ENCODE measurements at places on chromosomes 11 and 22. TPM values are rescaled to one million over a fixed set of nuclear protein-coding genes. Genes with fewer than 3 reads are reported as not detected.
A peak's percentile ranks its signal among the peaks of the same experiment; 100 is the strongest.

DNA sequence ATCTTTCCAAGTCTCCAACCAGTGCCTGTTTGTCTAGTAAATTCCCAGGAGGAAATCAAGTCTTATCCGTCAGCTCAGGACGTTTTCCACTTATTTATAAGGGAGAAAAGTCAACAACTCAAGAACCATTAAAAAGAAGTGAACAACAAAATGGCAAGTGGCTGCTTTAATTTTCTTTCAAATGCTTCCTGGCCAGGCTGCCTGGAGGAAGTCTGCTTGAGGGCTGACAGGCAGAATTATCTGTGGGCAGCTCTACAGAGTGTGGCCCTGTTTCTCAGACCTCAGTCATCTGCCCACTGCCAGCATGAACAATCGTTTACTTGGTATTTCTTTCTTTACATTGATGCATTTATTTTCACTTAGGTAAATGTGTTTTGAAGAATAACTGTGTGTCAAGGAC lies 281.9 kb upstream of the ISX start:
- no peak for DNase-seq

- no peak for DNase-seq
Observed at GRCh38 chr11:82874646-82875523, 25.3 kb downstream of the PRCP start.

DNA sequence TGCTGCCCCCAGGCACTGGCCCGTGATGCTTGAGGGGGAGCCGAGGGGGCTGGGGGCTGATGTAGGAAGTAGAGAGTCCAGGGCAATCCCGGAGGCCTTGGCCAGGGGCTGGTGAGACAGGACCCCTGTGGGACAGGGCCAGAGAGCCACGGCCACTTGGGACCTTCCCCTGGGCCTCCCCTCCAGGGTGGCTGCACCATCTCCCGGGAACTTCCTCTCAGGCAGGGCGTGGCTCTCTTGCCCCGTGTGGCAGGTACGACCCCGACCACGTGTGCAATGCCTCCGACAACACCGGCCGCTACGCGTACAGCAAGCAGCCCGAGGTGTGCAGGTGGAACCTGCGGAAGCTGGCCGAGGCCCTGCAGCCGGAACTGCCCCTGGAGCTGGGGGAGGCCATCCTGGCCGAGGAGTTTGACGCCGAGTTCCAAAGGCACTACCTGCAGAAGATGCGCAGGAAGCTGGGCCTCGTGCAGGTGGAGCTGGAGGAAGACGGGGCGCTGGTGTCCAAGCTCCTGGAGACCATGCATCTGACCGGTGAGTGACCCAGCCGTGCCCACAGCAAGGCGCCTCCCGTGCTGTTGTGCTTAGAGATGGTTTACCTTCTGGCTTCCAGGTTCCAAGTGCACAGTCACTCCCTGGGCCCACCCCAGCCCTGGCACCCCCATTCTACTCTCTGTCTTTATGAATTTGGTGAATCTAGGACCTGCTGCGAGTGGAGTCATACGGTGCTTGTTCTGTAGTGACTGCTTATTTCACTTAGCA lies 9.7 kb downstream of the SELENOO start:
- DNase-seq, result no peak

DNA sequence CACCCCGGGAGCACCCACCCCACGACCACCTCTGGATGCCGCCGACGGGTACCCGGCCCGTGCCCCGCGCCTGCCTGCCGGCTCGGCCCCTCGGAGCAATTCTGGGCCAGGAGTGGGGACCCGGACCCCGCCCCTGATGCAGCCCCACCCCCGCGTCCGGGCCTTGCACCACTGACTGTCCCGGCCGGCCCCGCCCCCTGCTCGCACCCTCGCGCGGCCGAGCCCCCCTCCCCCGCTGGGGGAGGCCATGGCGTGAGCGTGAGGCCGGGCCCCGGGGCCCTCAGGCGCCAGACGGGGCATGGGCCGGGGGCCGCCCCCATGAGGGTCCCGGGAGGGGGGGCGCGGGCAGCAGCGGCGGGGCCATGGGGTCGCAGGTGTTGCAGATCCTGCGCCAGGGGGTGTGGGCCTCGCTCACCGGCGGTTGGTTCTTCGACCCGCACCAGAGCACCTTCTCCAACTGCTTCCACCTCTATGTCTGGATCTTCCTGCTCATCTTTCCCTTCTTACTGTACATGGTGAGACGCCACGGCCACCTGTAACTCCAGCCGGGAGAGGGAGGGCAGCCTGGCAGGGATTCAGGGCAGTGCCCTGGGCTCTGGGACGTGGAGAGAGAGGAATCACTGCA lies 486 bp downstream of the PCNX3 start:
- DNase-seq, result no peak

DNA sequence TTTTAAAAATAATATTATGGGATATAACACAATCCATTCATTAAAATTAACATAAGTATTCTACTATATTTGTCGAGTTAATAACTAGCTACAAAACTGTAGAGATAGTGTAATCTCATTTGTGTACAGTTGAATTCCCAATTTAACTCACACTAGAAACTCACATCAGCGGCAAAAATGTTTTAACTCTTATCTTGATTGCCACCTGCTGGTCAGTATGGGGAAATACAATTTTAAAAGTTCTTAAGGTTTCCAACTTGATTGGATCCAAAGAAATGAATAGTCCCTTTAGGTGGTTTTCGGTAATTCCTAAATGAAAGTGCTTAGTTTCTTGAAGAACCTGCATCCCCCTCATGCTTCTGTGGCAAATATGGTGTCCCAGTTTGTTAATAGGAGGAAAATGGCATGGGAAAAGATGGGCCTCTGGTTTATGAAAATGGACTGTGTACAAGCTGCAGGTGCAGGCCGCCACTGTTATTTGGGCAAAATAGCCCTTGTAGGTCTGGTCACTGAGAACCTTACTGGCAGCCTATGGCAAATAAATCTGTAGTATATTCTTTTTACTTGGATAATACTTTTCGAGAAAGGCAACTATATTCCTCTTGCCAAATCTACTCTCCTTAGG lies 33.7 kb upstream of the SLC17A6 start:
- DNase-seq, result peak; percentile 10

DNA sequence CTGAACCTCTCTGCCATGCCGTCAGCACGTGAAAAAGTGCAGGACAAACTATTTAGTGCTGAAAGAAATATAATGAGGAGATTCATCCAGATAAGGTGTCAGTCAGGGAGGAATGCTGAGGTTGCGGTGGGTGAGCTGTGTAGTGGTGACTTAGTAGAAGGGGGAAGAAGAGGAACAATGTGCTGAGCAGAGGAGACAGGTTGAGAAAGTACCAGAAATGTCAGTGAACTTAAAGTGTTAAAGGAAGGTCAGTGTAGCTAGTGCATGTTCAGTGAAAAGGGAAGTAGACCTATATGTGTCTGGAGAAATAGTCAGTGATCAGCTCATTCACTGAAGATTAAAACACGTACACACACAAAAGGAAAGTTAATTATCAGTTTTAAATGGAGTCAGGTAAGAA lies 237.6 kb upstream of the CCDC179 start:
- DNase-seq, result no peak

DNA sequence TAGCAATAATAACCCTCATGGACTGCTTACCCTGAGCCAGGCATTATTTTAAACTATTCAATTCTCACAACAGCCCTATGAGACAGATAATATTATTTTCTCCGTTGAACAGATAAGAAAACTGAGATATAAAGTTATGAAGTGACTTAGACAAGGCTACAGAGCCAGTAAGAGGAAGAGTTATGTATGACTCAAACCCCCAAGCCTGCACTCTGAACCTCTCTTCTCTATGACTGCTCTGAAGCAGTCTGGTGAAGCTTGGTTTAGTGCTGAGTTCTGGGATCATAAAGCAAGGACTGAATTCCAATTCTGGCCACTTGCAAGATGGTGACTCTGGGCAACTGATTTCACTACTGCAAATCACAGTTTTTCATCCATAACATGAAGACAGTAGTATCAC lies 34.5 kb downstream of the TNKS1BP1 start:
- DNase-seq, result no peak

GRCh38 chr11:127993788-127994187 lies 593.6 kb downstream of the ETS1 start:
- DNase-seq, result no peak

GRCh38 chr11:131693756-131694155 lies 323.3 kb downstream of the NTM start:
- DNase-seq, result no peak

DNA sequence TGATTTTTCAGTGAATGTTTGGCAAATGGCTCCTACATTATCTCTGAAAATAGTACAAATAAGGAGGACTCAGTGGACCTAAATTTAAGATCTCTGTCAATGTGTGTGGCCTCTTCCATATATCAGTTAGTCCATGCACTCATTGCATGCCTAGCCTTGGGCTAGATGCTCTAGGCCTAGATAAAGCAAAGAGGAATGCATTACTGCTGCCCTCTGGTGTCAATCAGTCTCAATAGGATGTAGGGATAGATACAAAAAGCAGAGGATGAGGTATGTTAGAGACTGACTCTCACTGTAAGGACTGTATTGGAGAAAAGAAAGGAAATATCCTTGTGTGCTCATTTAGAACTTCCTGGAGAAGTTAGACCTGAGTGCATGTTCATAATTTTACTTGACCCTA lies 42.0 kb downstream of the MS4A2 start:
- DNase-seq, result peak; percentile 7

DNA sequence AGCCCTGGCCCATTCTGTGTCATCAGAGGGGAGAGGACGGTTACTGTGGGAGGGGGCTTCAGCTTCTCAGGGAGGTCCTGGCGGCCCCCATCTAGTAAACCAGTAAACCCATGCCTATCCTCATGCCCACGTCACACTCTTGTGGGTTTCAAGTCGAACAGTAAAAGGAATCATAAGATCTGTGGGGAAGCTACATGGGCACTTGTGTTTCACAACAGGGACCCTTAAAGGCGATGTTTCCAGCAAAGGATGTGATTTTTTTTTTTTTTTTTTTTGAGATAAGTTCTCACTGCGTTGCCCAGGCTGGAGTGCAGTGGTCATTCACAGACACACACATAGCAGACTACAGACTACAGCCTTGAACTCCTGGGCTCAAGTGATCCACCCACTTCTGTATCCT lies 9.2 kb upstream of the PARVG start:
- DNase-seq, result no peak

DNA sequence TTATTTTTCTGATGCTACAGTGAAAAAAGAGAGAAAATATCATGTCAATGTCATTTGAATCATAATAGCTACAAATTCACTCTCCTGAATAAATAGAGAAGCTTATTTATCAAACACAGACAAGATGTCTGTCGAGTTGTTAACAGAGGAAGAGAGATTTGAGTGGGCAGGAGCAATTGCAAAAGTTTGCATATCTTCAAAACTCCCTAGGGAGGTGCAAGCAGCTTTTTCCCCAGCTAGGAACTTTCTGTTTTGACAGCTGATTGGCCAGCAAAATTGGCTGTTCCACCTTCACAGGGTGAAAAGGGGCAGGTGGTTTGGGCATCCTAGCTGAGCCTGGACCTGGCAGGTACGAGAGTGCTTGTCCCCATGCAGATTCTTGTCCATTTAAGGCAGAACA lies 98.2 kb downstream of the NTM start:
- no peak for DNase-seq

DNA sequence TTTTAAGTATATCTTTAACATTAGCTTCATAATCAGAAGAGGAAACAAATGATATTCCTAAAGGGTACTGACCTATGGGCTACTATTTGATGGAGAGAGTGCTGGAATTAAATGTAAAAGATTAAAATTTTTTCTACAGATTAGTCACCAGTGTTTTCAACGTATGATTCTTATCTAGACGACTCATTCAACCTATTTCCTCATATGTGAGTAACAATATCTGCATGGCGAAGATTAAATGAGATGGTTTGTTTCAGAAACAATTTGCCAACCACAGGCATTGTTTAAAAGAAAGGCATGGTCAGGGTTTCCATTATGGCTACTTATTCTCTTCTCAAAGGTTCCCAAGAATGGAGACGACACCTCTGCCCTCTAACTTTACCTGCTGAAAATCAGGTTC lies 20.4 kb downstream of the OR56B4 start:
- DNase-seq, result no peak

- DNase-seq, result no peak
Observed at GRCh38 chr11:77067861-77068443, 1.2 kb downstream of the CAPN5 start.

DNA sequence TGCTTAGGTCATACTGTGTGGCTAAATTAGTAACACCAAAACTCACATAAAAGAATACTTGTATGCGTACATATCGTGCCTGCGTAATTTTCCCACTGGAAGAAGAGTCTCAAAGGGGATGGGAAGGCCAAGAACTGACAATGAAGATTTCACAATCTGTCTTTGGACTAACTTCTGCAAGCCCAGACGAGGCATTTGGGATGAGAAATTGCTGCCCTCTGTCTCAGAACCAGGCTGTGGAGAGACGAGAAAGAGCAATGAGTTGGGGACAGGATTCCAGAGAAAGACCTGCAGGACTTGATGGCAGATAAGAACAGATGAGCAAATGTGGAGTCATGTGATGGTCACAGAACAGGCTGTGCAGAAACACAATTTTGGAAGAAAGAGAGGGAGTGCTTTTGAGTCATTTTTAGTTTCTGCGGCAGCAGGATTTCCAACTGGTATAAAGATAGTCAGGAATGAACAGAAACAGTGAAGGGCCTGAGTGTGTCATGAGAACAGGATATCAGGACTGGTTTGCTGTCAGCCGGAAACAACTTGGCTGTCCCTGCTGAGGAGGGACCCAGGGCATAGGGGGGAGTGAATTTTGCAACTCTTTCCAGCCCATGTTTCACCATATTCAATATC lies 82.7 kb upstream of the CTSC start:
- no peak for DNase-seq

P4HA3 gene
- 1.6 TPM for polyA plus RNA-seq

LRRC56 gene
- 5.9 TPM for polyA plus RNA-seq

STX3 gene
- polyA plus RNA-seq, result 8.9 TPM

ASCL2 gene
- polyA plus RNA-seq, result not detected

CSNK2A3 gene
- 0.38 TPM for polyA plus RNA-seq

CCDC188 gene
- polyA plus RNA-seq, result 0.52 TPM

SAA2 gene
- polyA plus RNA-seq, result not detected

OR8D4 gene
- polyA plus RNA-seq, result not detected

OR5D18 gene
- not detected for polyA plus RNA-seq
